DMS 273 treated with DMSO at 0.1 percent for 48 hours (cell line): ENCODE measurements at places on chromosomes 5 and 9.

- no peak for DNase-seq
Measured at GRCh38 chr5:133853646-133854365, 114.6 kb downstream of the C5orf15 start.

- DNase-seq = no peak
Measured at GRCh38 chr9:125547368-125547767, 159.6 kb downstream of the MAPKAP1 start.

DNA sequence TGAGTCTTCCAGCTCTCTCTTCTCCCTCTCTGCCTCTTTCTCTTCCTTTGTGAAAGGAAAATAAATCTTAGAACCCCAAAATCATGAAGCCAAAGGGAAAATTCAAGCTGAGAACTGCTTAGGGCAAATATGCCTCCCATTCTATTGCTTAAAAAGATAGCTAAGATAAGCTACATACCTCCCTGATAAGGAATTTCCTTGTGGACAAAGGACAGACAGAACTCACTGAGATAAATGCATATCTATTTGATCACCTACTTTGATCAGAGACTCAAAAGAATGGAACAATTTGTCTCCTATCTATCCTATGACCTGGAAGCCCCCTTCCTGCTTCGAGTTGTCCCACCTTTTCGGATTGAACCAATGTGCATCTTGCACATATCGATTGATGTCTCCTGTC is 220.6 kb upstream of the NMUR2 start:
- no peak for DNase-seq

DNA sequence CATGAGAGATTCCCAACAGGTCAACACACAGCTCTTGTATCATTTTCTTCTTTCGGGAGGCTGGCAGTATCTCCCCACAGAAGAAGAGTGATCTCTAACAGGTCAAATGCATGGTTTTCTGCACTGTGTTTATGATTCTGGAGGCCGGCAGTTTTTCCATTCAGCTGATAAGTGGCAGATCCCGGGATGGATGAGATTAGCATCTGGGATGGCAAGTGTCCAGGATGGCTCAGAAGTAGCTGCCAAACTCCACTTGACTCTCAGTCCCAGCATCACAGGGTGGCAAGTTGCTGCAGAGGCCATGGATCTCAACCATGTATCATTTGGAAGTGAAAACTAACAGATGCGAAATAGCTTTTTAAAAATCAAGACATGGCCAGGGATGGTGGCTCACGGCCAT is 97.8 kb upstream of the SLC44A1 start:
- DNase-seq = no peak

GRCh38 chr5:56229111-56229510 is 4.0 kb downstream of the ANKRD55 start:
- DNase-seq = no peak

GRCh38 chr5:179119415-179120170 is 59.4 kb downstream of the ZNF354C start:
- no peak for DNase-seq

DNA sequence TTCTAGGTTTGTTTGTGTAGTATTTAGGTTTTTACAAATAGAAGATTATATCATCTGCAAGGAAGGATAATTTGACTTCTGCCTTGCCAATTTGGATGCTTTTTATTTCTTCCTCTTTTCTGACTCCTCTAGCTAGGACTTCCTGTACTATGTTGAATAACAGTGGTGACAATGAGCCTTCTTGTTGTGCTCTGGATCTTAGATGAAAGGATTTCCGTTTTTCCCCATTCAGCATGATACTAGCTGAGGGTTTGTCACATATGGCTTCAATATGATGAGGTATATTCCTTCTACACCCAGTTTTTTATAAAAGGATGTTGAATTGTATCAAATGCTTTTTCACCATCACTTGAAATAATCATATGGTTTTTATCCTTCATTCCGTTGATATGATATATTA is 101.4 kb downstream of the FBXO4 start:
- no peak for DNase-seq

- no peak for DNase-seq
Measured at GRCh38 chr5:75142566-75143136, 90.3 kb upstream of the GCNT4 start.

DNA sequence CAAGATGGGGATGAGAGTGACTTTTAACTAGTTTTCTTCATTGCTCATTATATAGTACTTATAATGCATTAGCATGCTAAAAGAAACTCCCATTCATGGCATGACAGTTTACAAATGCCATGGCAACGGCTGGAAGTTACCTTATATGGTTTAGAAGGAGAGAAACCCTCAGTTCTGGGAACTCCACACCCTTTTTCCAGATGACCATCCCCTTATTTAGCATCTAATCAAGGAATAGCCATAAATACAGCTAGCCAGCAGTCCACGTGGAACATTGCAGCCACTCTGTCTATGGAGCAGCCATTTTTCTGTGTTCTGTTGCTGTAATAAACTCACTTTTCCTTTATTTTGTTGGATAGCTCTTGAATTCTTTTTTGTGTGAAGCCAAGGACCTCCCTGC is 1137.8 kb downstream of the CDH18 start:
- DNase-seq = no peak

GRCh38 chr5:11385251-11385900 is 518.9 kb downstream of the CTNND2 start:
- DNase-seq = no peak

DNA sequence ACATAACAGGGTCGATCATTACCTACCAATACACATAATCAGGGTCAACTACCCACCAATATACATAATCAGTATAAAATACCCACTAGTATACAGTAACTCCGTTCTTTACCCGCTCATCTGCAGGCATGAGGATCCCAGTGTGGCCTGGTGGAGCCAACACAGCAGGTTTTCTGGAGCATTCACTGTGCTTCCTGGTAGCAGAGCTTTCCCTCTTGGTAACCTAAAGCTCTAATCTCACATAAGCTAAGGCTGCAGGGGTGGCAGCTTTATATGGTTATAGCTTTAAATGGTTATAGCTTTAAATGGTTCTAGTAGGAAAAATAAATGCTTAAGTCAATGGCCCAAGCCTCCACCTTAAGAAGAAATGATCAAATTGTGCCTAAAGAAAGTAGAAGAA is 11.9 kb downstream of the LCN1 start:
- DNase-seq = no peak

GRCh38 chr9:117720555-117720954 is 16.4 kb downstream of the TLR4 start:
- no peak for DNase-seq

GRCh38 chr9:101586651-101587050 is 8.1 kb downstream of the PPP3R2 start:
- no peak for DNase-seq

- DNase-seq = no peak
Measured at GRCh38 chr9:18666348-18666747, 192.4 kb downstream of the ADAMTSL1 start.

GRCh38 chr5:141343242-141343952 is at the start of gene PCDHGA3:
TSS of gene PCDHGA3 (plus strand) at chr5:141343829. CDS start at chr5:141344034, 205 bp downstream.
- DNase-seq = no peak

GRCh38 chr5:112106878-112107277 is 312.2 kb downstream of the EPB41L4A start:
- no peak for DNase-seq

DNA sequence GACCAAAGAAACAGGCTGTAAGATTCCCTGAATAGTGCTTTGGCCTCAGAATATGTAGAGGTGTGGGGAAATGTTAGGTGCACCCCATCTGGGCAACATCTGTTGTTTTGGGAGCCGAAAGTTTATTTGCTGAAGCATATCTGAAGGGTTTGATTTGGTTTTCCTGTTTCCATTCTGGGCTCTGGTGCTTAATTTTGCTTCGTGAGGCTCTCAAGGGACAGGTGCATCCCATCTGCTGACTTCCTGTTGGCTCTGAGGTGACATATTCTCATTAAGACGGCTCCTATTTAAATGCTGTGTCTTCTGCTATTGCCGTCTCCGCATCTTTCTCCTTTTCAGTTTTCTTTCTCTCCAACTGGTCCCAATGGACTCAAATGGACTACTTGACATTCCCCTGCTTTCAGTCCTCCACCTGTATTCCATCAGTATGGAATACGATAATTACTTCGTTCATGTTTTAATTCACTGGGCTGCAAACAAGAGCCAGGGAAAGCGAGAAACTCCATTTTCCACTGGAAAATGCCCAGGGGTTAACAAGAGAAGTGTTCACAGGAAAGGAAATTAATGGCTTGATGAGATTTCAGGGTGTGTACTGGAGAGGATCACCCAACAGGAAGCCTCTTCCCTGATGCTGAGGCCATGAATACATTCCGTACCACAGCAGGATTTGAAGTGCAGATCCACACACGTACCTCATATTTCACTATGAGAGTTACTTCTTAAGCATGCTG is 104.0 kb downstream of the MTX3 start:
- peak; percentile 9 for DNase-seq

GRCh38 chr9:84136119-84136868 is 155.7 kb downstream of the RMI1 start:
- DNase-seq = no peak
